ENCODE measurements at places on chromosomes 5 and 9.

- DNase-seq: no peak
Observed at GRCh38 chr9:21031091-21031807, at the start of gene HACD4. Gene HACD4 (minus strand): TSS chr9:21031640. CDS start chr9:21031590, 50 bp downstream.

DNA sequence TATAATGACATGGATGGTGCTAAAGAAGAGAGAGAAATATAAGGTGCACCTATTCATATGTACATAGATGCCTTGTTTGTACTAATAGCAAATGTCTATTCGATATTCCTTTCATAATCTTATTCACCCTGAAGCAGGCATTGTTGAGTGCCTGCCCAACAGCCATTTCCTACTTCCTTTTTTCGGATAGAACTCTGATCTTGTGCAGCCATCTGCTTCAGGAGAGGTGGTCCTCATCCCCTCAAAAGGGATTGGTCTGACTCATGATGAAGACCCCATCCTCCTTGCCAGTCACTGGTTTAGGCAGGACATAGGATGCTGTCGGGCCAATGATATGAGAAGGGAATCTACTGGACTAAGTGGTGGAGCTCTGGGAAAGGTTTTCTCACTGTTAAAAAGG lies 8.4 kb upstream of the RANBP3L start:
- no peak for DNase-seq

- no peak for DNase-seq
Observed at GRCh38 chr5:19047277-19047676, 940.7 kb downstream of the CDH18 start.

- no peak for DNase-seq
Observed at GRCh38 chr9:5428794-5429528, 8.8 kb downstream of the PLGRKT start.

- no peak for DNase-seq
Observed at GRCh38 chr5:153983885-153984284, 54.8 kb downstream of the FAM114A2 start.

DNA sequence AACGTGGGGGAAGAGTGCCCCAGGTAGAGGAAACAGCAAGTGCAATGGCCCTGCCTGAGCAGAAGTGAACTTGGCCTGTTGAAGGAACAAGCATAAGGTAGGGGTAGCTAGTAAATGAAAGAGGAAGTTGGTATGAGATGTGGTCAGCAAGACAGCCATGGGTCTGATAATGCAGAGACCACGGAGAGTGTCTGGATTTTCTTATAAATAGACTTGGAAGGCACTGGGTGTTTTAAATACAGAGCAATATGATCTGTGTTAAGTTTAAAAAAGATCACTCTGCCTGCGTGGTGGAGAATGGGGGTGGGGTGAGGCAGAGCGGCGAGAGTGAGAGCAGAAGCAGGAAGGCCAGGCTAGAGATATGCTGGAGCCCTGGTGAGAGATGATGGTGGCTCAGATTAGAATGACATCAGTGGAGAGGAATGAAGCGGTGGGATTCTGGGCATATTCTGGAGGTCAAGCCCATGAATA lies 4.2 kb downstream of the ADAM19 start:
- DNase-seq: no peak

DNA sequence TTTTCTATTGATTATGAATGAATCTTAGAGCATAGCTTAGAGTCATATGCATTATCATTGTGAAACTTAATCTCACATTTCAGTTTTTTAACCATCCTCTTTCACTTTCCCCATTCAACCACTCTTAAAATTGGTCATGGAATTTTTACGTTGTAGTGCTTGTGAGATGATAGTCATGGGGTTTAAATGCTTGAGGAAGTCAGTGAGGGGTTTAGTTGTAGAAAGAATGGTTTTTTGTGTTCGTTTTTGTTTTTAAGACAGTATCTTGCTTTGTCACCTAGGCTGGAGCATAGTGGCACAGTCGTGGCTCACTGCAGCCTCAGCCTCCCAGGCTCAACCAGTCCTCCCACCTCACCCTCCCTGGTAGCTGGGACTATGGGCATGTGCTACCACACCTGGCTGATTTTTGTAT lies 19.6 kb downstream of the UGCG start:
- no peak for DNase-seq

DNA sequence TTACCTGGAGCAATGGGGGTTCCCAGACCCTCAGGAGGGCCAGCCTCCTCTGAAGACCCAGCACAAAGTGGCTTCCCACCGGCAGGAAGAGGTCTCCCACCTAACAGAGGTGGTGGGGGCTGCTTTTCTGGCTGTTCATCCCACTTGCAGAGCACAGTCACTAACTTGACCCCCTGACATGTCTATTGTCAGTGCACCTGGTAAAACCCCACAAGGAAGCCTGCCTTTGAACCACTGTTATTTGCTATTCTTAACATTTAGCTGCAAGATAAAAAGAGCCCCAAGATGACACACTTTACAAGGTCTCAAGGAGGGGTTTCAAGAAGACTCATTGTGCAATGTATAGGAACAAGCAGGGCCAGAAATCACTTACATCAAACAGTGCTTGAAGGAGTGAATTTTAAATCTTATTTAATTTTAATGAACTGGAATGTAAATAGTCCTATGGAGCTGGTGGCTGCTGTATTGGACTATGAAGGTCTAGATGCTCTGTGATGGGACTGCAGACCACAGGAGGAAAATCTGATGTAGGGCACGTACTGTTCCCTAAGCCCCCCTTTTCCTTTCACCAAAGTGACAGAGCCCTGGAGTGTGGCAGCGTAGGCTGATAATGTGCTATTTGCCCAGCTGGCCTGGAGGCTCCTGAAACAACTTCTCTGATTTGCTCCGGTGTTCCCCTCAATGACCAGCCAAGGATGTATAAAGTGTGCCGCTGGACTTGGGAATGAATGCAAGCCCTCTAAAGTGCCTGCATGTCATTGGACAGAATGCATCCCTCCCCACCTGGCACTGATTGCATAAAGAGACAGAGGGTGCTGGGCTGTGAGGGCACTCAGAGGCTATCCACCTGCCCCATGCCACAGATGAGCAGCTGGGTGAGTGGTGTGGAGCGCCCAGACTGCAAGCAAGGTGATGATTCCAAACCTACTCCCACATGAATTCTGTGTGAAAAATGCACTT lies 80.2 kb downstream of the PTPN3 start:
- no peak for DNase-seq

DNA sequence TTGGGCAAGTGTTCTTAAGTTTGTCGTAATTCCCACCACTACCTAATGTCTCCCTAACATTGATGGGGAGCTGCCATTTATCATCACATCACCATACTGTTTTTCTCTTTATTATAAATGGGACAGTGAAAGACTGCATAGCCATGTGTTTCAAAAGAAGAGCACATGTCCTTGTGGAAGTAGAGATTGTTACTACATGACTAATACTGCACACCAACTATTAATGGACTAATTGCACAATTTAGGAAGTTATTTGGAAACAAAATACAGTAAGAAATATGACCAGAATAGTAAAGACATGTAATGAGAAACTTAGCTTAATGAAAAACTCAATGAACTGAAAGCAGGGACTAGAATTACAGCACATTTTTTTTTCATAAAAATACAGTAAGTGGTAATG lies 12.0 kb upstream of the ELOVL7 start:
- peak; percentile 5 for DNase-seq

DNA sequence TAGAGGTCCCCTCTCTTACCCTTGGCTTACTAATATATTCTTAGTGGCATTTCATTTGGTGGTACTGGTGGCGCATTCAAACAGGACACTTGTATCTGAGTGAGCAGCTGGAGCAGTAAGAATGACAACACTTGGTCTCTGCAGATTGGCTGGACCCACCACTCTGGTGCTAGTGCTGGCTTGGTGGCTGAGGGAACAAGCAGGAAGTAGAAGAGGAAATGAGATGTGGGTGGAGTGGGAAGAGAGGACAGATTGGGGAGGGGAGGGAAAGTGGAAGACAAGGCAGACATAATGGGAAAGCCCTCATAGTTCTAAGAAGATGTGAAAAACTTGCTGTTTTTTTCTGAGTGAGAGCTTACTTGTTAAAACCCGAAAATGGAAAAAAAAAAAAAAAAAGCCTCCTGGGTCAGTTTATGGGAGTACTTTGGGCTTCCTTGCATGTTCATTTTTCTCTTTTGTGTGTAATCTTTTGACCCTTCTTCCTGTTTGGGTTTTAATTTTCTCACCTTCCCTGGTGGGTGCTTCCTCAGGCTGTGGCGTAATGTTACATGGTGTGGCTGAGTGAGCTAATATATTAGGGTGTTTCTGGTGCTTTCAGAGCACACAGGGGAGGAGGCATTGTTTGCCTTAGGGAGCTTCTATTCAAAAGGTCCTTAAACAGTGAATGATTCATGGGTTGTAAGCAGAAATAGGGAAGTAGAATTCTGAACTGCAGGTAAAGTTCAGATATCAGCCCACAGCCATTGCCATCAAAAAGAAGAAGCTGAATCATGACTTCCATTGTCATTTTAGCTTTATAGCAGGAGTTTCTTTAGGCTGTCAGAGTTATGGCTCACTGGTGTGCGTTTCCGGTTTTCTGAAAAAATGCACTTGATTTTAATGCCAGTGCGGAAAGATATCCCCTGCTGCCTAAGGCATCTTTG lies 52.3 kb downstream of the TLE4 start:
- DNase-seq: no peak

- no peak for DNase-seq
Observed at GRCh38 chr5:53733853-53734252, 173.4 kb downstream of the NDUFS4 start.

DNA sequence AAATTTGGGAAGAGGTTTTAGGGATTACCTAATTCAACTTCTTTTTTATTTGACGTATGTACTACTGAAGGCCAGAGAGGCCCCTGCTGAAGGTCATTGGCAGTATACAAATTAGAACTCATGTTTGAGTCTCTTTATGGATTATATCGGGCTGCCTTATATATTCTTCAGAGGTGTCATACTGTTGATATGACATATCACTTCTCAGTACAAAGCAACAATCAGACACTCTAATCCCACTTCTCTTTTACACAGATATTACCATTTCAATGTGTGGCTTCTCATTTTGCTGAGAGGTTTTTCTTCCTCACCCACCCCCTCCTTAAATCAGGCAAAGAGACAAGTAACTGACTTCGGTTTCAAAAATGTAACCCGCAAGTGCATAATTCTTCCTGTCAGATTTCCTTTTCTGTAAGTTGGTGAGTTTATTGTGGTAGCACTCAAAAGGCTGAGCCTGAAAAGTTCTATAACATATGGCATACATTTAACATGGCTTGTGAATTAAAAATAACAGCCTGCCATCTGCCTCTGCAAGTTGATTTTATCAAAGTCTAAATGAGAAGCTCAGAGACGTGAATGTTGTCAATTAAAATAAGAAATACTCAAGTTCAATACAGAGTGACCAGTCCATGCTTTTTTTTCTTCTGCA lies 163.6 kb upstream of the RORB start:
- no peak for DNase-seq

DNA sequence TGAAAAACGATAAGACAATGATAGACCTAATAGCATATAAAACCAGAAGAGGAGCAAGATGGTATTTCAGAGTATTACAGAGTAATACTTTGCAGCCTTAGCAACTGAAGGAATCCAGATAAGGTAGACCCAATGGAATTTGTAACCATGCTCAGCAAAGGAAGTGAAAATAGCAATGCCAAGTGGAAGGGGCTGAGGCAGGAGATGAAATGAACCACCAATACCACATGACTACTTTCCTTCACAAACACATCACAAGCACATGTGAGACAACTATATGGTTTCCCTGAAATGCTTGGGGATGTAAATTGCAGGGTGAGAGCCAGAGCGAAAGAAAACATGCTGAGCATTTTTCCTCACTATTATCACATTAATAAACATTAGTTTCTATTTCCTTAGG lies 79.8 kb upstream of the MELK start:
- peak; percentile 9 for DNase-seq

GRCh38 chr5:44900273-44900954 lies 91.7 kb downstream of the MRPS30 start:
- no peak for DNase-seq

DNA sequence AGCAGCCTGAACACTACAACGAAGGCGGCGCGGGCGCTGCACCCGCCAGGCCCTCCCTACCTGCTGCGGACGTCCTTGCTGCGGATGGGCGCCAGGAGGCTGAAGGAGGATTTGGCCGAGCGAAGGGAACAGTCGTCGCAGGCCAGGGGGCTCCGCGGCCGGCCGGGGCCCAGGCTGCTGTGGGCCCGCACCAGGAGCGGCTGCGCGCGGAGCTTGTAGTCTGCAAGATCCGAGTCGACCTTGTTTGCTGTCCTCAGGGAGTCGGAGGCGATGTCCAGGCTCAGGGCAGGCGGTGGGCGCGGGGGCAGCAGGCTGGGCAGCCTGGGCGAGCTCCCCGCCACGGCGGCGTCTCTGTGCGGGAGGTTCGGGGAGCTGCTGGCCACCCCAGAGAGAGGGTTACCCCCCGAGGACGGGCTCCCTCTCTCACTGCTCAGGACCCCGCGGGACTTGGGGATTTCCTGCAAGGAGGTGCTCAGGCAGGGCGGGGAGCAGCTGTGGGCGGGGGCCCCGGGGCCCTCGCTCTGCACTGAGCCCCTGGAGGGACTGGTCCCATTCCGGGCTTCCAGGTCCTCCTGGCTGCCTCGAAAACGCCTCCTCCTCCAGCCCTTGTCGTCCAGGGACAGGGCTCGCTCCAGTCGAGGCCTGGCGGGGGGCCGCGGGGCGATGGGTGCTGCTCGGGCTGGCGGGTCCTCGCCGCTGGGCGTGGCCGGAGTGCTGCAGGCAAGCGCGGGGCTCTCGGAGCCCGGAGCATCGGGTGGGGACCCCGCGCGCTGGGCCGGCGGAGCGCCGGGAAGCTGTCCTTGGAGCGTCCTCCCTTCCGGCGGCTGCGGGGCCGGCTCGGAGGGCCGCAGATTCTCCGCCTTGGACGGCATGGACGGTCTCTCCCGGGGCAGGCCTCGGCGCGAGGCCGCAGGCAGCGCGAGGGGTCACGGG lies 831 bp downstream of the INPP5E start:
- DNase-seq: no peak

GRCh38 chr5:4243479-4244264 lies 648.0 kb downstream of the IRX1 start:
- no peak for DNase-seq

GRCh38 chr5:122967625-122968024 lies 68.9 kb downstream of the PPIC start:
- no peak for DNase-seq

GRCh38 chr5:112971276-112971675 lies 5.3 kb upstream of the DCP2 start:
- DNase-seq: no peak

DNA sequence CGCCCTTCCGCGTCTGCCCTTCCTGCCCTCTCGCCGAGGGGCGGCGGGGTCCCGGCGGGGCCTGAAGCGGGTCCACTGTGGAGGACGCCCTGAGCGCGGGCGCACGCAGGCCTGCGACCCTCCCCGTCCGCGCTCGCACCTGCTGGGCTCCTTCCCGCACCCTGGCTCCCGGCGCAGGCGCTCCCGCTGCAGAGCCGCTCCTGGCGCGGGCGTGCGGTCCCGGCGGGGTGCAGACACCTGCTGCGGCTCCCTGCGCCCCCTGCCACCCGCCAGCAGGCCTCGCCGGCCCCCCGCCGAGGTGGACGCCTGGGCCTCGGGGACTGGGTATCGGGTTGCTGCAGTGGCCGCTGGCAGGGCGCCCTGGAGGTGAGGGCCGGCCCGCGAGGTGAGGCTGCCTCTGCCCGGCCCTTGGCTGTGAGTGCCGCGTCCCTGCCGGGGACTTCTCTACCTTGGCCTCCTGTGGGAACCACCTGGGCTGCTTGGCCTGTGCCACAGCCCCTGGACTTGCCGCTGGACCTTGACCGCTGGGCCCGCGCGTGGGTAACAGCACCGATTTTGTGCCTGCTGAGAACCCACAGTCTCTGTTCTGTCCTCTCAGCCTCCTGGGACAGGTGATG lies 627 bp downstream of the ARRDC1 start:
- no peak for DNase-seq

GRCh38 chr9:18331808-18332209 lies 142.1 kb upstream of the ADAMTSL1 start:
- no peak for DNase-seq

GRCh38 chr5:96302174-96302738 lies 130.8 kb downstream of the PCSK1 start:
- no peak for DNase-seq

GRCh38 chr9:90642570-90643539 lies at the start of gene DIRAS2:
Gene DIRAS2 (minus strand): TSS chr9:90642824. CDS start chr9:90613827, 28,997 bp downstream.
- no peak for DNase-seq
